ENCODE measurements at places on chromosomes 6 and 20. TPM values are rescaled to one million over a fixed set of nuclear protein-coding genes. Genes with fewer than 3 reads are reported as not detected.
A peak's percentile ranks its signal among the peaks of the same experiment; 100 is the strongest.

IMPG1 gene
- not detected for total RNA-seq

DNA sequence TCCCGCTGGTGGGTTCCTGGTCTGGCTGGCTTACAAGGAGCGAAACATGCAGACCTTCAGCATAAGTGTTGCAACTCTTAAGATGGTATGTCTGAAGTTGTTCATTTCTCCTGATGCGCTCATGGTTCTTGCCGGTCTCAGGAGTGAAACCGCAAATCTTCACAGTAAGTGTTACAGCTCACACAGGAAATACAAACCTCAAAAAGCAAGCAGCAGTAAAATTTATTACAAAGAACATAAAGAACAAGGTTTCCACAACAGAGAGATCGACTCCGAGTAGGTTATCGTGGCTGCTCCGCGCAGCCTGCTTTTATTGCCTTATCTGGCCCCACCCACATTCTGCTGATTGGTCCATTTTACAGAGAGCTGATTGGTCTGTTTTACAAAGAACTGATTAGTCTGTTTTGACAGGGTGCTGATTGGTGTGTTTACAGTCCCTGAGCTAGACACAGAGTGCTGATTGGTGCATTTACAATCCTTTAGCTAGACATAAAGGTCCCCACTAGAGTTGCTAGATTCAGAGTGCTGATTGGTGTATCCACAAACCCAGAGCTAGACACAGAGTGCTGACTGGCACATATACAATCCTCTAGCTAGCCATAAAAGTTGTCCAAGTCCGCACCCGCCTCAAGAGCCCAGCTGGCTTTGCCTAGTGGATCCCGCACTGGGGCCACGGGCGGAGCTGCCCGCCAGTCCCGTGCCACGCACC is 39.2 kb downstream of the TRIM27 start:
- DNase-seq: peak; percentile 93

DNA sequence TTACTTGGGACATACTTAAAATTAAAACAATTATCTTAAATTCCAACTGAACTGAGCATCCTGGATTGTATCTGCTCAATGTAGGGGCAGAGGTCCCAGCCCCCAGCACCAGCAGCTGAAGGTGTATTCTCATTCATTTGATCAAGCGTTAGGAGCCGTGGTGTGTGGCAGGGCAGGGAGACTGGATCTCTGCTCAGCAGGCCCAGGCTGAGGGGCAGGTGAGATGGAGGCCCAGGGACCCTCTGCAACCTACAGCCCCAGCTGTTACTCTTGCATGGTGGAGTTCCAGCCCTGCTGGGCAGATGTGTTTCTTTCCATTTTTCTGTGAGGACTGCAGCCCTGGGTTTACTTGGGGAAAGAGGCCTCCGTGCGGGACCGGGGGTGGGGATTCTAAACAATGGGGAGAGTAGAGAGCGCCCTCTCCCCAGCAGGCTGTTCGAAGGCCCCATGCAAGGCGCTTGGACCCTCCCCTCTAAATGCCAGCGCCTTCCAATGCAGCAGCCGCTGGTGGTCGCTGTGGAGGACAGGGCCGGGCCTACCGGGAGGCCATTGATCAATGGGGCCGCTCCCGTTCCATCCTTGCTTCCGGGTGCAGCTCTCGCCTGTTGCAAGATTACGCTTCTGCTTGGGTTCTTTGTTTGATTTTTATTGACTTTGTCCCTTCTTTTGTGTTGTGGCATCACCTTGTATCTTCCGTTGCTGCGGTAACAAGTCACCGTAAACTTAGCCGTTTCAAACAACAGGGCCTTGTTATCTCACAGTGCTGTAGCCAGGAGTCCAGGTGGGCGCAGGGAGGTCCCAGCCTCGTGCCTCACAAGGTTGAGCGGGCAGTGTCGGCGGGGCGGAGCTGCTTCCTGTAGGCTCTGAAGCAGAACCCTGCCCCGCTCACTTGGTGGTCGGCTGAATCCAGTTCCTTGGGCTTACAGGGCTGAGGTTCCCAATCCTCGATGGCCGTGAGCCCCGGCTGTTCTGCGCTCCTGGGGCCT is 134.8 kb upstream of the PHACTR3 start:
- no peak for DNase-seq

DNA sequence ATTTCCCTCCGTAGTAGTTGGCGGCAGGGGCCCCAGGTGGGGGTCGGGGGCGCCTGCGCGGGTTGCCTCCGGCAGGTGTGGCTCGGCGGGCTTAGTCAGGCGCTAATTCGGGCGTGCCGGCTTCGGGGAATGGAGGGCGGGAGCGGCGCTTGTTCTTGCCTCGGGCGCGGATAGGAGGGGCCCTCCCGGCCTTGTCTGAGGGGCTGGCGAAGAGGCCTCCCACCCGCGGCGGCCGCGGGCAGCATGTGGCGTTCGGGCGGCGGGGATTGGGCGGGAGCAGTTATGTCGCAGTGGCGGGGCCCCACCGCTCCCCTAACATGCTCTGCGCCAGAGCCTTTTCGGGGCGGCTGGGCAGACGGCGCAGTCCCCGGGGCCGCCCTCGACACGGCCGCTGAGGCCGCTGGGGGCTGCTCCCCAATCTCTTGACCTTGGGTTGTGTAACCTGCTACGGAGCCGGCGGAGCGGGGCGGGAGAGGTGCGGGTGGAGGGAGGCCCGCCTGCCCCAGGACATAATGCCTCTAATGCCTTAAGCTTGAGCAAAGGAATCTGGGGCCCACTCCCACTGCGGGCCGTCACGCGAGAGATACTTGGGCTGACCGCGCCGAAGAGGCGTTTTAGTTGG is 1.1 kb downstream of the AMD1 start:
- no peak for DNase-seq

- DNase-seq: peak; percentile 55
Observed at GRCh38 chr6:35776364-35777215, at the start of gene CLPSL2. TSS of gene CLPSL2 (plus strand) at chr6:35776598. CDS start at chr6:35776619, 21 bp downstream.

VSX1 gene
- total RNA-seq: not detected

DNA sequence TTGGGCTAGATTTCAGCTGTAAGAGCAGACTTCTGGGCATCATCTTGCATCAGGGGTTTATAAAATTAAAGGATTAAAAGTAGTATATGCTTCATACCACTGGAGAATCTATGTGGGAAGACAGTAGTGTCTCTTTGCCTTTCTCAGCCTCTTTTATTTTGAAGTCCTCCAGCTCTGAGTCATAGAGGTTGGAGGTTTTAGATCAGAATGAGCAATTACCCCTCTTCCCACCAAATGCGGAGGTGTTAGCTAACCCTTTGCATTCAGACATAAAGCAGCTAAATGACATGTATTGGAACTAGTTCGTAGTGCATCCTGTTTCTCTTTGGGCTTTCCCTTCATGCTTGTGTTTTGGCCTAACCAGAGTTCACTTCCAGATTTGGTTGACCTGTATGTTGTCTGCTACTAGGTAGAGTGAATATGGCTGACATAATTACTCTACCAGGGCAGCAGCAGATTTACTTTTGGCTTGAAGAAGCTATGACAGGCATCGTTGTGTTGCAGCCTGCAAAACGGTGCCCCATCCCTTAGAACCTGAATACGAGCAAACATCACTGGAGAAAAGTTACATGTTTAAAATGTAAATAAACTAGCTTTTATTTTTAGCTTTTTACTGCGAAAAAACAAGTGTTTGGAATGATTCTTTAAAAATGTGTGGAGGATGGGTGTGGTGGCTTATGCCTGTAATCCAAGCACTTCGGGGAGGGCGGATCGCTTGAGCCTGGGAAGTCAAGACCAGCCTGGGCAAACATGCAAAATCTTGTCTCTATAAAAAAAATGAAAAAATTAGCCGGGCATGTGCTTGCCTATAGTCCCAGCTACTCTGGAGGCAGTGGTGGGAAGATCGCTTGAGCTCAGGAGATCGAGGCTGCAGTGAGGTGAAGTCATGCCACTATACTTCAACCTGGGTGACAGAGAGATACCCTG is 82.2 kb downstream of the MYO6 start:
- DNase-seq: no peak

DNA sequence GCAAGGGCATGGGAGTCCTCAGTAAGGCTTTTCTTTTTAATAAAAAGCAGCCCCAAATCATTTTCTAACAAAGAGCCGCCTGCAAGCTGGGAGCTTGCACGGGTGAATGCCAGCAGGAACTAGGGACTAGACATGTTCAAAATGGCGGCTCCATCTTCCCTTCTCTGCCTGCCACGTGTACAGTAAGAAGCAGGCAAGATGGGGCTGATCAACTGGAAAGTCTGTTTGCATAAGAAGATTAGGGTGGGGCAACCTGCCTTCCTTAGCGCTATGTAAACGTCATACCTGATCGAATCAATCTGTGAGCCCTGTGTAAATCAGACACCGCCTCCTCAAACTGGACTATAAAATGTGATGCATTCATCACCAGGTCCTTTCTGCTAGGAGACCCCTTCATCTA is 299.4 kb upstream of the SOX4 start:
- no peak for DNase-seq

GRCh38 chr6:126537061-126537816 is 197.3 kb downstream of the CENPW start:
- DNase-seq: no peak

C20orf144 gene
- not detected for total RNA-seq

DNA sequence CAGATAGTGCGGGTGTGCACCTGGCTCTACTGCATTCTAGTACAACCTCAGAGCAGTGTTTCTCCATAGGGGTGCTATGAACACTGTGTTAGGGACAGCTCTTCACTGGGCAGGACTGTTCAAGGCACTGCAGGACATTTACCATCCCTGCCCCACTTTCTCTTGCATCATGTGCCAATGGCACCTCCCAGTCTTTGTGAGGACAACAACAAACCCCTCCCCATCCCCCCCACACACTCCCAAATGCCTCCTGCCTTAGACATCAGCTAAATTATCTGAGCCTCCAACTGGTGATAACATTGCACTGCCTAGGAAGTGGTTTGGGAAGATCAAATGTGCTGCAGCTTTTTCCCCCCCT is 98.9 kb downstream of the FYN start:
- no peak for DNase-seq

GRCh38 chr20:10448270-10449156 is 13.4 kb downstream of the SLX4IP start:
- peak; percentile 26 for DNase-seq

SOX18 gene
- not detected for total RNA-seq

- no peak for DNase-seq
Observed at GRCh38 chr20:56380375-56380774, 11.6 kb downstream of the AURKA start.

DNA sequence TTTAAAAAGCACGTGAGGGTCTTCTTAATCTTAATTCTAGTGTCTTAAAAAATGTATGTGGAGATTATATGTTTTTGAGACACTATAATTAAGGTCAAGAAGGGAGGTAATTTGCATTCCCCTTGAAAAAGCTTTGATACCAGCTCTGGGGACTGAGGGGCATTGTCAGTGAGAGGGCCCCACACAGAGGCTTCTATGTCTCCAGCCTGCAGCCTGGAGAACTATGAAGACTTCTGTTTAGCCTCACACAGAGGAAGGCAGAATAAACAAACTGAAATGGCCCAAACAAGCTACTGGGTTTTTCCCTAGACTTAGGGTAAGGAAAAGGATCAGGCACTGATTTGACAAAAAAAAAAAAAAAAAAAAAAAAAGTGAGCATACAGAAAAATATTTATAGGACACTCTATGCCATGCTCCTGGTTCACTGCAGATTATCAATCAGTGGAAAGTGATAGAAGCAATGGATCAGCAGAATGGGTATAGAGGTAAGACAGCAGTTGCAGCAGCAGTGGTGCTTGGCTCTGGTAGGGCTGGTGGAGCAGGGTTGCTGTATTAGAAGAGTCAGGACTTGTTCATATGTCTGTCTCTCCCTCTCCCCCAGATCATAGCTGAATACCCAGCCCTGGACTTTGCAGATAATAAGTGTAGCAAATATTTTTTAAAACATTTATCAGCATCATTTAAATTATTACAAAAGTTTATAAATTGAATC is 85.4 kb downstream of the KLHL32 start:
- no peak for DNase-seq

All from Caki2 (cell line).